ENCODE measurements at places on chromosomes 1 and 21. TPM values are rescaled to one million over a fixed set of nuclear protein-coding genes. Genes with fewer than 3 reads are reported as not detected.

- H3K4me1 ChIP-seq: no peaks in the 10 kb centered on the region
- H3K4me3 ChIP-seq: no peak overlapping the region
- peaks cover 100% of the 10 kb centered on the region for H3K36me3 ChIP-seq
- no peak overlapping the region for H3K27ac ChIP-seq
These were observed 155.5 kb downstream of the CLIC6 start for GRCh38 chr21:34824314-34824713.

The HHAT gene
- 2.9 TPM for total RNA-seq

- no peak for DNase-seq
- H3K4me1 ChIP-seq: no peaks in the 10 kb centered on the region
- H3K27ac ChIP-seq: no peak overlapping the region
- H3K4me3 ChIP-seq: no peak overlapping the region
- H3K36me3 ChIP-seq: no peaks in the 10 kb centered on the region
These were observed 494.5 kb upstream of the LRRC7 start for GRCh38 chr1:69073176-69073575.

- peaks cover 37% of the 10 kb centered on the region for H3K36me3 ChIP-seq
- H3K4me1 ChIP-seq: peaks cover 40% of the 10 kb centered on the region
- H3K4me3 ChIP-seq: peak within 1 kb of the TSS; percentile 60
- peak within 1 kb of the TSS; percentile 66 for H3K27ac ChIP-seq
- no peaks in the 10 kb centered on the region for H3K27me3 ChIP-seq
These were observed at the start of gene COL6A1 for GRCh38 chr21:45981151-45982091. COL6A1 (plus strand) TSS chr21:45981770; CDS start chr21:45981851, 81 bp downstream.

- H3K27me3 ChIP-seq: no peaks in the 10 kb centered on the region
- H3K36me3 ChIP-seq: no peaks in the 10 kb centered on the region
- no peak overlapping the region for H3K27ac ChIP-seq
- no peak for DNase-seq
These were observed 23.7 kb upstream of the FMO2 start for GRCh38 chr1:171161431-171161830.

- H3K27ac ChIP-seq: no peak overlapping the region
- no peak overlapping the region for H3K4me3 ChIP-seq
- DNase-seq: no peak
- H3K36me3 ChIP-seq: no peaks in the 10 kb centered on the region
These were observed 2.7 kb upstream of the MGST3 start for GRCh38 chr1:165628147-165628822.

DNA sequence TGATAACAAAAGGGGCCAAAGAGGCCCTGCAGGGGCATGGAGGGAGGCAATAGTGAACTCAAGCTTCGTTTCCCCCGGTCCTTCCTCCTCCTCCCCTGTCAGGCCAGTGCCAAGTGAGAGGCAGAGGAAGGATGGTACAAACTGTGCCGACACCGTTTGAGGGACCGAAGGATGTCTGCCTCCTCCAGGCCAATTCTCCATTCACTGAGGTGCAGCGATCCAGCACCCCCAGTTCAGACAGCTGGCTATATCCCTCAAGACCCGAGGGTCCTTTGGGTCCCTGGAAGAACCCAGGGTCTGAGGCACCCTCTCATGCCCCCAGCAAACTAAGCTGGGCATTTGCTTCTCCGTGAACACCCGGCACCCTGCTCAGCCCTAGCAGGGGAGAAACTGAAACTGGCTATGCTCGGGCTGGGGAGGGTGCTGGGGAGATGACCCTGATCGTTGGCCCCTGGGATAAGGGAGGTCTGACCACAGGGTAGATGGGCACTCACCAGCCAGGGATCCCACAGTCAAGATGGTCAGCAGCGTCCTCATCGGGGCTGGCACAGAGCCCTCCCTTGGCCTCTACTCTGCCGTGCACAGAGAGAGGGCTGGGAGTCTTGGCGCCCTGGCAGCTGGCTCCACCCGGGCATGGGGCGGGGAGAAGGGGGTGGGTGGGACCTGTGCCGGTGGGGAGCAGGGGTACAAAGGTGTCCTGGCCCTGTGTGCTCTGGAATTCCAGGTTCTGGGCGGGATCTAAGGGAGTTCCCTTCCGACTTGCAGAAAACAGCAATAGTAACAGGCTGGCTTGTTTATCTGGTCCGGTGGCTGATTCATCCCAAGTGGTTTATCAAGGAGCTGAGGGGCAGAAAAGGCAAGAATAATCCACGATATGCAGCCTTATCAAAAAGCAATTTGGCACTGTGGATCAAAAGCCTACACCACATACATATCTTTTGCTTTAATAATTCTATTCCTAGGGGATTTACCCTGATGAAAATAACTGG, at the start of gene IL22RA1:
Gene IL22RA1, minus strand, starts transcription at position 595 of the 989 bp plus-strand sequence. Its CDS starts 58 bp downstream, at position 537.
- no peak within 1 kb of the TSS for H3K27ac ChIP-seq
- H3K4me1 ChIP-seq: peaks cover 10% of the 10 kb centered on the region
- H3K36me3 ChIP-seq: no peaks in the 10 kb centered on the region
- peak within 1 kb of the TSS; percentile 49 for H3K4me3 ChIP-seq
- DNase-seq: peak; percentile 45
- no peaks in the 10 kb centered on the region for H3K27me3 ChIP-seq

DNA sequence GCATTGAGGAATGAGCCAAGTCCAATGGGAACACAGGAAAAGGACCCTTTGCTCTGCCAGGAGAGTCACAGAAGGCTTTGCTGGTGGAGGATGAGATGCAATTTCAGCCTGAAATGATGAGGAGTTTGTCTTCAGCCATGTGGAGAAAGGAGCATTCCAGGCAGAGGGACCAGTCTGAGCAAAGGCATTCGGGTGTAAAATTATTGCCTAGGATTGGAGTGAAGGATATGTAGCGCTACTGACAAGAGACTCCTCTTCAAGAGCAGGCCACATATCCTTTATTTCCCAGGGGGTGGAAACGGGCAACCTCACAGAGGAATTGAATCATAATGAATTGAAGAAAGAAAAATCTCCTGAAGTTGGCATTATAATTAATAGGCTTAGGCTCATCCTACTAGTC, 1.1 kb upstream of the CSF1 start:
- no peak for DNase-seq
- H3K4me1 ChIP-seq: peaks cover 43% of the 10 kb centered on the region
- H3K36me3 ChIP-seq: peaks cover 33% of the 10 kb centered on the region

GRCh38 chr21:42234464-42235241, 15.7 kb downstream of the ABCG1 start:
- H3K4me1 ChIP-seq: peaks cover 26% of the 10 kb centered on the region
- H3K27me3 ChIP-seq: no peaks in the 10 kb centered on the region
- DNase-seq: peak; percentile 61
- H3K27ac ChIP-seq: peak overlapping the region; percentile 21

The DISP1 gene
- 3.7 TPM for total RNA-seq

DNA sequence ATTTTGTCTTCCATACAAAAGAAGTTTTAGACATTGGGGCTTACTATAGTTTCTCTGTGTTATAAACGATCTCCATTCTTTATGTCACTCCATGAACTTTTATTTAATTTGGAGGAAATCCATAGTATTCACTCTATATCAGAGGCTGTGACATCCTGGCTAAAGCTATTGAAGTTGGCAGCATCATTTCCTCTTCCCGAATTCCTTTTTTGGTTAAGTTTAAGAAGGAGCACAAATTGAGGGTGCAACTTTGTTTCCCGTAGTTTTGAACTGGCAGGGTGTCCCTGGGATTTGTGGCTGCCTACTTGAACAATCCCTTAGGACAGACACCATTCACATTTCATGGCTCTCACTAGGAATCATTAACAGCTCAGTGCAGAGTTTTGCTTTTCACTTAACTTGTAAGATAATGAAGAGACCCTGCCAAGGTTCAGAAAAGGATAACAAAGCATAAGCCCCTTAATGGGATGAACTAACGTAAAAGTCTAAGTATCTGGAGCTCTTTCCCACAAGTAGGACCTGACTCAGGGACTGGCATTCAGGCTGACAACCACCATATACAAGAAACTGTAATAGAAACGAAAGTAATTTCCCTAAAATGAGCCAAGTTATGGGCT, 13.9 kb downstream of the S1PR1 start:
- H3K27me3 ChIP-seq: no peaks in the 10 kb centered on the region
- DNase-seq: no peak
- H3K36me3 ChIP-seq: no peaks in the 10 kb centered on the region
- no peak overlapping the region for H3K27ac ChIP-seq

DNA sequence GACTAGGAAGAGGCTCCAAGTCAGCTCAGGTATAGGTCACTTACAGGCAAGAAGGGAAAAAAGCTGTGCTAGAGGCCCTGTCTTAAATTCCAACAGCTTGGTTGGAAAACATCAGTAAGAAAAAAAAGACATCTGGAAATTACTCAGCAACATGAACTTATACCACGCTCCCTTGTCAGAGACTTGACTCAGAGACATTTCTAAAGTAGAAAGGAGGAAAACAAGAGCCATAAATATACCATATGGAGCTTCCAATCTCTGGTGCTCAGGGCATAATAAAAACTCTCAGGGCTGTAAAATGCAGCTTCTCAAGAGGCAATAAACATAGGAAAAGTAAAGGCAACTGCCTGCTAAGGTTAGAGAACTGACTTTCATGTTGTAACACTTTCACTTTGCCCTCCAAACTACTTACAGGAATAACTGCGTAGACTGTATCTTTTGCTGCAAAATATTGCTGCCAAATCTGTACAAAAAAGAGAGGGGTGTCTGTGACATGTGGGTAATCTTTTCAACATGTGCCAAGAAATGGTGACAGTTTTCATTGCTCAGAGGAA, 14.7 kb downstream of the ATPAF1 start:
- H3K27me3 ChIP-seq: no peaks in the 10 kb centered on the region
- H3K4me1 ChIP-seq: no peaks in the 10 kb centered on the region
- DNase-seq: no peak
- no peak overlapping the region for H3K4me3 ChIP-seq

DNA sequence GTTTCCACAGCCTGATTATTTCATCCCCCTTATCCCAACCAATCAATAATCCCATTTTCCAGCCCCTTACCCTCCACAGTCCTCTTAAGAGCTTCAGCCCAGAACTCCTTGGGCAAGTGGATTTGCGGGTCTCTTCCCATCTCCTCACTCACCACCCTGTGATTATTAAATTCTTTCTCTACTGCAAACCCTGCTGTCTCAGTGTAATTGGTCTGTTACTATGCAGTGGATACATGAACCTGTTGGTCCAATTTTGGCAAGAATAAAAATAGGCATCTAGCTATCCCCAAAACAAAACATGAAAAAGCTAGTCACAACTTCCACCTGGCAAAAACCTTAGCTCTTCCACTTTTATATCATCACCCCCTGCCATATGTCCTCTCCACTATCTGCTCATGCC, 36.2 kb upstream of the TNFSF4 start:
- H3K4me3 ChIP-seq: no peak overlapping the region
- no peaks in the 10 kb centered on the region for H3K36me3 ChIP-seq
- DNase-seq: no peak
- H3K4me1 ChIP-seq: no peaks in the 10 kb centered on the region

DNA sequence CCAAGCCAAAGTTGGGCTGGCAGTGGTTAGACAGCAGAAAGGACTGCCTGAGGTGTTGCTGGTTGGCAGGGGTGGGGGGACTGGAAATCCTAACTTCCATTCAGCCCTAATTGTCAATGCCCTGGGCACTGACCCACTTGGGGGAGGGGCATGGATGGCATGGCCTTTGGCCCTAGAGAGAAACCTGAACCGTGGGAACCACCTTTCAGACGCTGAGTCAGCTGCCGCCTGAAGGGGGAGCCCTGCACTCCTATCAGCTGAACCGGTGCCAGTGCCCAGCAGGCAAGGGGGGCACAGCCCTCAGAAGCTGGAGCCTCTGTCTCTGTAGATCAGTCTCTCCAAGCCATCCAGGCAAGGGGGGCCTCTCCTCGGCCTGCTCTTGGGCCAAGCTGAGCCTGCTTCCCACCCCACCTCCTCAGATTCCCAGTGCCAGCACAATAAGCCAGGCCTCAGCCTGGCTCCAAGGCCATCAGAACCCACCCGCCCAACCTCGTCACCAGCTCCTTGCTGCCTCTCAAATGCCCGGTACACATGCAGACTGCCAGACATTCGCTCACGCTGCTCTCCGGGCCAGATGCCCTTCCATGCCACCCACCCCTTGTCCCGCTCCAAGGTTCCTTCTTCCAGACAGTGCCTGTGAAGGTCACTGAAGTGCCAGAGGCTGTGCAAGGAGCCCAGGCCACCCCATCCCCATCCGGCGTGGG, 11.6 kb downstream of the TINAGL1 start:
- H3K4me1 ChIP-seq: peaks cover 37% of the 10 kb centered on the region
- peak; percentile 64 for DNase-seq
- no peaks in the 10 kb centered on the region for H3K27me3 ChIP-seq
- peak overlapping the region; percentile 88 for H3K27ac ChIP-seq
- no peak overlapping the region for H3K4me3 ChIP-seq

- DNase-seq: no peak
- H3K4me3 ChIP-seq: no peak overlapping the region
- H3K27me3 ChIP-seq: no peaks in the 10 kb centered on the region
- H3K4me1 ChIP-seq: peaks cover 26% of the 10 kb centered on the region
These were observed 61.4 kb downstream of the MAGI3 start for GRCh38 chr1:113451710-113452109.

DNA sequence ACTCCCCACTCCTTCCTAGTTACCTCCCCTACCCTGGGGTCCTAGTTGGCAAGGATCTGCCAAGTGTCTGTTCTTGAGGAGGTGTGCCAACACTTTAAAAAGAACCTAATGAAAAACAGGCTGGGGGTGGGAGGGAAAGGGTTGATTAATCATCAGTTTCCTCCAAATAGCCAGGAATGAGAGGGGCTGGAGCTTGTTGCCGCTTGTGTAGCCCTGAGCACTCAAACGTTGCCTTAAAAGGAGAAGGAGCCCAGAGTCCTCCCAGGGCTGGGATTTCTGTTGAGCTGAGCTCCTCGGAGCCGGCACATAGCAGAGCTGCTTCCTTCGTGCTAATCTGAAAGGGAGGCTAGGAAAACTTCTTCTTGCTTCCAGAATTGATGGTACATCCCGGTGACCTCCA, 15.9 kb downstream of the SHISA4 start:
- no peaks in the 10 kb centered on the region for H3K27me3 ChIP-seq
- no peaks in the 10 kb centered on the region for H3K36me3 ChIP-seq
- no peak overlapping the region for H3K4me3 ChIP-seq
- peaks cover 53% of the 10 kb centered on the region for H3K4me1 ChIP-seq
- DNase-seq: peak; percentile 78

DNA sequence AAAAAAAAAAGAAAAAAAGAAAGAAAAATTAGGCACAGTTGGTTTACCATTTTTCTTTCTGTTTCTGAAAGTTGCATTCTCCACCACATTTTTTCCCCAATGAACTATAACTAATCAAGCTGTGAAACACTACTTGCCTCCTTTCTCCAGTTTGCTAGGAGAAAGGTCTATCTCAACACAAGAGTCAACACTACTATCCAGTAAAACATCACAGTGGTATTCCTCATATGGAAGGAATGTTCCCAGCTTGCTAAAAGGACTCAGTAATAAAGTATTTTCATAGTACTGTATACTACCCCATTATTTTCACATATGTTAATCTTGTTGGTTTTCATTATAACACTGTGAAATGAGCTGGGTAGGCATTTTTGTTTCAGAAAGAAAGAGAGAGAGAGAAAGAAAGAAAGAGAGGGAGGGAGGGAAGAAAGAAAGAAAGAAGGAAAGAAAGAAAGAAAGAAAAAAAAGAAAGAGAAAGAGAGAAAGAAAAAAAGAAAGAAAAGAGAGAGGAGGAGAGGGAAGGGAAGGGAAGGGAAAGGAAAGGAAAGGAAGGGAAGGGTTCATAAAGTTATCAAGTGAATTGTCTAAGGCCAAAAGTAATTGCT, 7.9 kb downstream of the PTGER3 start:
- H3K27me3 ChIP-seq: no peaks in the 10 kb centered on the region
- H3K4me3 ChIP-seq: no peak overlapping the region
- H3K36me3 ChIP-seq: no peaks in the 10 kb centered on the region
- H3K27ac ChIP-seq: no peak overlapping the region
- DNase-seq: no peak

The TDRD10 gene
- total RNA-seq: not detected

The IRF6 gene
- total RNA-seq: not detected
